ENCODE measurements at places on chromosomes 2 and 18. TPM values are rescaled to one million over a fixed set of nuclear protein-coding genes. Genes with fewer than 3 reads are reported as not detected.

DNA sequence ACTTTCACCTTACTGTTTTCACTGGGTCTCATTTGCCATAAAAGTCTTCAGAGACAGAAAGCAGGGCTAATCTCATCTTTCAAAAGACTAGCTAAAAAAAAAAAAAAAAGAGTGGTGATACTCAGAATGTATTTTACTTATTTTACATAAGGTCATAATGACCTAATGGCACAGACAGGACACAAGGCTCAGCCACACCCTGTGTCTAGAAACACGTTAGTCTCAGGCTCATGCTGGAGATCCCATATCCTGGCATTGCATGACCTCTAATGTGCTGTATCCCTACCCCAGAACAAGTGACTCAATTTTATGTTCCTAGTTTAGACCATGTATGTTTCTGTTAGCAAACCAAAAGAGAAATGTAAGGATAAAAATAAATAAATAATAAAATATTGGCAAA, 115.4 kb downstream of the SATB2 start:
- no peaks in the 10 kb centered on the region for H3K27me3 ChIP-seq
- no peak overlapping the region for H3K4me3 ChIP-seq
- no peaks in the 10 kb centered on the region for H3K36me3 ChIP-seq
- H3K4me1 ChIP-seq, result no peaks in the 10 kb centered on the region
- H3K27ac ChIP-seq, result no peak overlapping the region

The CFAP65 gene
- 0.83 TPM for total RNA-seq

The DPYSL5 gene
- total RNA-seq, result 110 TPM

GRCh38 chr2:30503007-30503694, 56.1 kb downstream of the LCLAT1 start:
- H3K4me1 ChIP-seq, result no peaks in the 10 kb centered on the region
- DNase-seq, result no peak
- H3K27ac ChIP-seq, result no peak overlapping the region
- H3K4me3 ChIP-seq, result no peak overlapping the region

DNA sequence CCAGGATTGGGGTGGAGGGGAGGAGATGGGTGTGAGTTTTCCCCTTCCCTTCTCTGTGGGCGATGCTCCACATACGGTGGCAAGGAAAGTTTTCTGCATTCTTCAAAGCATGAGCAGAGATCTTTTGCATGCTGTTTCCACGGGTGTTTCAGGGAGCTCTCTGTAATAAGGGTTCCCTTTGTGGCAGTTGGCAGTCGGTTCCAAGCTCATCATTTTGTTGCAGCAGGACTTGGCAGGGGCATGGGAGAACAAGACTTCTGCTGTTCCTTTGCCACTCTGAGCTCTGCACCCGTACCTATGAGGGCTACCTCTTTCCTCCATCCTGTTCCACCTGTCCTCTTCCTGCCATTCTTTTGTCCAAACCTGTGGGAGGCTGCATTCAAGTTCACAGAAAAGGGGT, 71.3 kb upstream of the SPRED2 start:
- no peaks in the 10 kb centered on the region for H3K36me3 ChIP-seq
- H3K4me3 ChIP-seq, result no peak overlapping the region
- no peaks in the 10 kb centered on the region for H3K4me1 ChIP-seq
- no peaks in the 10 kb centered on the region for H3K27me3 ChIP-seq

DNA sequence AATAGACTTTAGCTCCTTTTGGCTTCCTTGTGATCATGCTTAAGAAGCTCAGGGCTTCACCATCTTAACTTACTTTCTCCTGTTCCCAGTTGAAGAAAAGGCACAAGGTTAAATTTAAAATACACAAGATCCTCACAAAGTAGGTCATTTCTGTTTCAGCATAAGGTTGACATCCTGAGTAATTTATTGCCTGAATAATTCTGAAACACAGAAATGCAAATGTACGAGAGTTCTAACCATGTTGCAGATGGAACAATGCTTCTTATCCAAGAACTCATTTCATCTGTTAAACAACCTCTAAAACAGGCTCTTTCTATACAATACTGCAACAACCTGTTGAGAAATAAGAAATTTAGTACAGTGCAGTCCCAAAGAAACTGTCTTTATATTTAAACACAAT, 395.2 kb downstream of the BCL11A start:
- H3K36me3 ChIP-seq, result no peaks in the 10 kb centered on the region
- H3K4me1 ChIP-seq, result no peaks in the 10 kb centered on the region
- H3K4me3 ChIP-seq, result no peak overlapping the region
- H3K27ac ChIP-seq, result no peak overlapping the region

- no peak overlapping the region for H3K27ac ChIP-seq
- peaks cover 5% of the 10 kb centered on the region for H3K4me1 ChIP-seq
- no peaks in the 10 kb centered on the region for H3K27me3 ChIP-seq
- no peak overlapping the region for H3K4me3 ChIP-seq
- H3K36me3 ChIP-seq, result no peaks in the 10 kb centered on the region
These were observed 321.4 kb upstream of the MMADHC start for GRCh38 chr2:149908726-149909683.

GRCh38 chr2:17933256-17933655, 54.8 kb downstream of the KCNS3 start:
- DNase-seq, result no peak
- H3K4me3 ChIP-seq, result no peak overlapping the region
- H3K27ac ChIP-seq, result no peak overlapping the region
- H3K4me1 ChIP-seq, result no peaks in the 10 kb centered on the region
- H3K27me3 ChIP-seq, result no peaks in the 10 kb centered on the region
- no peaks in the 10 kb centered on the region for H3K36me3 ChIP-seq
